Activated CD4-positive, alpha-beta T cell treated with anti-CD3 and anti-CD28 coated beads for 4 hours (primary cell): ENCODE measurements at places on chromosomes 6 and 20.

- DNase-seq, result no peak
Observed at GRCh38 chr6:17650656-17651309, 50.7 kb downstream of the FAM8A1 start.

GRCh38 chr20:52914870-52915269, 57.3 kb upstream of the TSHZ2 start:
- DNase-seq, result no peak

DNA sequence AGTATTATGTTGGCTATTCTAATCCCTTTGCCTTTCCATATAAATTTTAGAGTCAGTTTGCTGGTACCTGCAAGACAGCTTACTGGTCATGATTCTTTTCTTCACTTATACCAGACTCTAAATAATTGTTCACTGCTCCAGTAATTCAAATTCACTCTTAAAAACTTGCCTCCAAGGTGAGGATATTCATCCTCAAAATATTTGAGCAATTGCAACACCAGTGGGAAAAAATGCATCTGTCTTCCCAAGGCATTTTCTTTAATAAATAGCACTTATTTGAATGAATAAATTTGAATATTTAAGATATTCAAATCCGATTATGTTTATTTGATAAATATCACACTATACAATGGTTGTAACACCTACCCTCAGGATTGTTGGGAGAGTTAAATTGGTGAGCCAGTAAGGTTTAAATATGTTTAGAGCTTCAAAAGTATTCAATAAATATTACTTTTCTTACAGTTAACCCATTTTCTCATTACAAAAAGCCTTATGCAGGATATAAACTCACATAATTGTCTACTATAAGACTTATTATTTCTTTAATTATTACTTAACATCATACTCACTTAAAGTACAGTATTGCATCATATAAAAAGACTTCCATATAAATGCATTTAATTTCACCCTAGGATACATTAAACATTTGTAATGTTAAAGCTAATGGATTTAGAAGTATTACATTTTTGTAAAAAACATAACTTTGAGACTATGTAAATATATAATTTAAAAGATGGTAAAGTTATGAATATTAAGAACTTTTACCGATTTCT, 285.6 kb downstream of the SAMD5 start:
- DNase-seq, result no peak

GRCh38 chr20:34216382-34216742, 24.9 kb upstream of the ASIP start:
- no peak for DNase-seq

DNA sequence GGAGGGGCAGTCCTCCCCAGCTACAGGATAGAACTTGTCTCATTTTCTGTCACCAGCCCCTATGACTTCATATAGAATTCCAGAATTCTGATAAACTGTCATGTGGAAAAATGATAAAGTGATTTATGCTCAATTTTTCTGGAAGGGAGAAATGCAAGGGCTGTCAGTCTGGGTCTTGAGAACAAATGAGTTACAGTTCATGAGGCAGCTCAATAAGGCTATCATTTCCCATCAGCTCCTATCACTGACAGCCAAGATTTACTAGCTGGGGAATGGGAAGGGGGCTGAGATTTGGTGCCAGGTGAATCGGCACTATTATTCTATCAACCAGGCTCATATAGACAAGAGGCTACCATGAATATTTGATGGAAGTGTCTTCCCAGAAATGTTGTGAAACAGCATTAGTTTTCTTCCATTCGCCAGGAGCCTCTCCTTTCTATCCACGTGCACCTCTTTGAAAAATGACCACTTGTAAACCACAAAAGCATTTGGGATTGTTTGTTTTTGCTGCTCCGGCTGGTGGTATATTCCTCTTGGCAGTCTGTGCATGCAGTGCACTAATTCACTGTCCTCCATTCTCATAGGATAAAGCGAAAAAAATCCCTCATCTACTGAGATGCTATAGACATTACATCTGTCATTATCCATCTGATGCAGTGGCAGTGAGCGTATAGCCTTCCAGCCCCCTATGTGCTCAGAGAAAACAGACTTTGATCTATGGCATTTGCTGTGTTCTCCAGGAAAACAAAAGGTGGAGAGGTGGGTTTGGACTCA, 528.7 kb upstream of the RNF217 start:
- DNase-seq, result no peak

- DNase-seq, result no peak
Observed at GRCh38 chr6:128282961-128283360, 237.4 kb downstream of the PTPRK start.
